ENCODE measurements at places on chromosomes 3 and 15. TPM values are rescaled to one million over a fixed set of nuclear protein-coding genes. Genes with fewer than 3 reads are reported as not detected.

The MAGEF1 gene
- total RNA-seq = 66.5 TPM

The SPTSSB gene
- total RNA-seq = 5.0 TPM

The SH2D7 gene
- not detected for total RNA-seq

The HAPLN3 gene
- 4.2 TPM for total RNA-seq

The C3orf22 gene
- total RNA-seq = not detected

The CD96 gene
- 0.28 TPM for total RNA-seq

The TRPC1 gene
- total RNA-seq = 7.9 TPM

The VWA5B2 gene
- total RNA-seq = 0.40 TPM

GRCh38 chr3:187719628-187720336, 17.4 kb upstream of the RTP2 start:
- peaks cover 11% of the 10 kb centered on the region for H3K4me1 ChIP-seq
- no peak overlapping the region for H3K27ac ChIP-seq
- H3K36me3 ChIP-seq = no peaks in the 10 kb centered on the region
- DNase-seq = no peak

DNA sequence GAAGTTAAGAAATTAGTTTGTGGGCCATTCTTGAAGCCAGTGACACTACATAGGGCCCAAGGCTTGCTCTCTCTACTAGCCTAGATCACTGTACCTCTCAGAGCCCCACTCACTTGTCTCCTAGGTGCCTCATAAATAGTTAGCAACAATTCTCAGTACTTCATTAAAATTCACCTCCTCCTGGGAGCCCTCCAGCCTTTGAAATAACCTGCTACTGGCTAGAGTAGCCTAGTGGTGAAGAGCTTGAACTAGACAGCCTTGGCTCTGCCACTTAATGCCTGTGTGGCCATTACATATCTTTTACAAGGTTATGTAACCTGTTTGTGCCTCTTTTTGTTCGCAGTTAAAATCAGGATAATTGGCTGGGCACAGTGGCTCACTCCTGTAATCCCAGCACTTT, 89.3 kb downstream of the UBE2E2 start:
- H3K4me1 ChIP-seq = no peaks in the 10 kb centered on the region
- no peaks in the 10 kb centered on the region for H3K36me3 ChIP-seq
- no peak overlapping the region for H3K27ac ChIP-seq
- H3K27me3 ChIP-seq = no peaks in the 10 kb centered on the region
- DNase-seq = no peak

DNA sequence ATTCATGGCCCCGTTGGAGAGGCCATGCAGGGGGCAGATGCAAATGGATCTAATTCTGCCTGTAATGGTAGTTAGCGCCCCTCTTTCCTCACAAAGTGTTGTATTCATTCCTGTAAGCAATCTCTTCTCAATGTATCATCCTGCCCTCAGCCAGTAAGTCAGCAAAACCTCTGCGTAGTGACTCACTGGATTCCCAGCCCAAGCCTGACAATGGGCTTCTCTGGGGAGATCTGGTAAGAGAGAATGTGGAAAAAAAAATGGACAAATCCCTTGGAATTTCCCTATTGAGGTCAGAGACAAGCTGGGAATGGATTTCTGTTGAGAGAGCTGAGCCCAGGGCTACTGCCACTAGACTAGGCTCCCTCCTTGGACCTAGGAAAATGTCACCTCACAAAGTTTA, 25.4 kb downstream of the ADPGK start:
- no peaks in the 10 kb centered on the region for H3K36me3 ChIP-seq
- DNase-seq = peak; percentile 35
- H3K27ac ChIP-seq = no peak overlapping the region
- no peaks in the 10 kb centered on the region for H3K27me3 ChIP-seq
- H3K4me3 ChIP-seq = no peak overlapping the region
- H3K4me1 ChIP-seq = no peaks in the 10 kb centered on the region

GRCh38 chr3:52721002-52721729, 15.3 kb downstream of the SPCS1 start:
- H3K36me3 ChIP-seq = no peaks in the 10 kb centered on the region
- no peak for DNase-seq
- no peak overlapping the region for H3K27ac ChIP-seq
- H3K4me1 ChIP-seq = no peaks in the 10 kb centered on the region
- no peaks in the 10 kb centered on the region for H3K27me3 ChIP-seq

DNA sequence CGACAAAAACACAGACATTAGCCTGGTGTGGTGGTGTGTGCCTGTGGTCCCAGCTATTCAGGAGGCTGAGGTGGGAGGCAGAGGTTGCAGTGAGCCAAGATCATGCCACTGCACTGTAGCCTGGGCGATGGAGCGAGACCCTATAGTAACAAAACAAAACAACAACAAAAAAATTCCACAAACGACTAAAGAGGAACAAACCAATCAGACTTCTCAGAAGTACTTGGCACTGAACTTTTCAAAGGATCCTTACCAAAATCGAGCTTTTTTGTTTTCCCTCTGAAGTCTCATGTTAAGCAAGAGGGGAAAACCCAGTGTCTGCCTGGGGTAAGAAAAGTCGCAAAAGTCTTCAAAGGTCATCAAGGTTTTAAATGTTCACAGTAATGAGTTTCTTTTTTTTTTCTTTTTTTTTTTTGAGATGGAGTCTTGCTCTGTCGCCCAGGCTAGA, 30.1 kb upstream of the TFRC start:
- no peak overlapping the region for H3K27ac ChIP-seq
- no peaks in the 10 kb centered on the region for H3K27me3 ChIP-seq
- no peak for DNase-seq

GRCh38 chr15:87746333-87746732, 510.2 kb downstream of the NTRK3 start:
- H3K4me3 ChIP-seq = no peak overlapping the region
- DNase-seq = peak; percentile 37
- peaks cover 5% of the 10 kb centered on the region for H3K4me1 ChIP-seq
- H3K27ac ChIP-seq = peak overlapping the region; percentile 5
- no peaks in the 10 kb centered on the region for H3K27me3 ChIP-seq

- no peaks in the 10 kb centered on the region for H3K4me1 ChIP-seq
- H3K27me3 ChIP-seq = no peaks in the 10 kb centered on the region
- no peak overlapping the region for H3K4me3 ChIP-seq
- H3K27ac ChIP-seq = no peak overlapping the region
Observed at GRCh38 chr3:187104342-187104741, 35.0 kb downstream of the RPL39L start.

- no peak for DNase-seq
- H3K4me1 ChIP-seq = no peaks in the 10 kb centered on the region
- H3K27me3 ChIP-seq = no peaks in the 10 kb centered on the region
- no peaks in the 10 kb centered on the region for H3K36me3 ChIP-seq
- no peak overlapping the region for H3K4me3 ChIP-seq
Observed at GRCh38 chr3:46557814-46558183, 8.3 kb downstream of the LRRC2 start.

Measured in hepatocyte (in vitro differentiated cells).